Fibroblast of skin of abdomen (primary cell): ENCODE measurements at places on chromosomes 5 and 9.
A peak's percentile ranks its signal among the peaks of the same experiment; 100 is the strongest.

DNA sequence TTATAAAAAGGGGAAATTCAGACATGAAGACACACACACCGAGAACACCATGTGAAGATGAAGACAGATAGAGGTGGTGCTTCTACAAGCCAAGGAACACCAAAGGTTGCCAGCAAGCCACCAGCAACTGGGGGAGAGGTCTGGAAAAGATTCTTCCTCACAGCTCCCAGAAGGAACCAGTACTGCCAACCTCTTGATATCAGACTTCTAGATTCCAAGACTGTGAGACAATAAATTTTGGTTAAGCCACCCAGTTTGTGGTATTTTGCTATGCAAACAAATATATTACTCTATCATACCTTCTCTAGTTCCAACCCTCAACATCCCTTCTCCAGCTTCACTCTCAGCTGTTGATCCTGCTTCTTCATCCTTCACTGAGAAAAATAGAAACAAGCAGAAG is 451.1 kb downstream of the EBF1 start:
- peak; percentile 37 for DNase-seq

GRCh38 chr5:180111273-180112002 is 39.9 kb upstream of the RNF130 start:
- DNase-seq: no peak

GRCh38 chr9:16029796-16030363 is 477.0 kb downstream of the CCDC171 start:
- DNase-seq: no peak

DNA sequence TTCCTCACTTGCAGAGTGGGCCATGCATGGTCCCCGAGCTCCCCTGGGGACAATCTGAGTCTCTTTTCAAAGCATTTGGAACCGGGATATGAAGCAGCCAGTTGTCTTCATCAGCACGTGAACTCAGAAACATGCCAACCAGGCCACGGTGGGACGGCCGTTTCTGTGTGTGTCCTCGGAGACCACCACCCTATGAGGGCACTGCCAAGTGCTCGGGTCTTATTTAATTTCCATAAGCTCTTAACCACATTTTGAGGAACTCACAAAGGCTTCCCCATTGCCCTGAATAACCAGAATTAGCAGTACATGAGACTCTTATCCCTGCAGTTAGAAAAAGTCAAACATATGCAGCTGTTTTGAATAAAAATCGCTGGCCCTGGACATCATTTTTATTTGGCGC is 60.1 kb downstream of the OTULIN start:
- DNase-seq: no peak

GRCh38 chr5:146586752-146587151 is 70.8 kb upstream of the GPR151 start:
- DNase-seq: no peak

GRCh38 chr9:89941875-89942274 is 337.1 kb downstream of the GADD45G start:
- DNase-seq: peak; percentile 91

- DNase-seq: peak; percentile 60
Observed at GRCh38 chr9:113624721-113625120, 161.2 kb downstream of the RGS3 start.

DNA sequence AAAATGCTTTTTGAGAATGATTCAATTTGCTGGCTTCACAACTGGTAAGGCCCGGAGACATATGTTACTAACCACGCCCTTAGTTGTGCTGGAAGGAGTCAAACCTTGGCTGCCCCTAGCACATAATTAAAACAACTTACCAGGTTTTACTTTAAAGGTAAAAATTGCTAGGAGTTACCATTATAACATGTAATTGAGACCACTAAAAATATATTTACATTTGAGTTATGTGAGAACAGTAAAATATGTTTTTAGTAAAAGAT is 435.6 kb upstream of the CDH9 start:
- DNase-seq: no peak

GRCh38 chr5:113039934-113040285 is 63.3 kb downstream of the DCP2 start:
- DNase-seq: no peak

DNA sequence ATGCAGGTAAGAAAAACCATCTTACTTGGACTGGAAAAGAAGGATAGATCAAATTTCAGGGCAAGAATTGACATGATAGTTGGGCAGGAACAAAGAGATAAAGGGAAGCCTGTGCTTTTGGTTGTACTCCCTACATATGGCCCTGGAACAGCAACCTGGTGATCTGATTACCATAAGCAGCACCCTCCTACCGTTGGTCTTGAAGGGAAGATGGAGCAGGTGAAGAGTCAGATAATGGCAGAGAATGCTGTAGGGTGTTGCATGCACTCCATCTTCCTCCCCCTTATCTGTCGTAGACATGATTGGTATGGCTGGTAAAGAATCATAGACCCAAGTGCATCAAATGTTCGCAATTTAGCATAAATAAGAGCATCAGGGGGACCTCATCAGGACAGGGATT is 4.7 kb downstream of the IRGM start:
- no peak for DNase-seq

- no peak for DNase-seq
Observed at GRCh38 chr5:38926121-38926520, 80.3 kb downstream of the OSMR start.

GRCh38 chr5:30832519-30832918 is 361.0 kb upstream of the CDH6 start:
- DNase-seq: no peak

DNA sequence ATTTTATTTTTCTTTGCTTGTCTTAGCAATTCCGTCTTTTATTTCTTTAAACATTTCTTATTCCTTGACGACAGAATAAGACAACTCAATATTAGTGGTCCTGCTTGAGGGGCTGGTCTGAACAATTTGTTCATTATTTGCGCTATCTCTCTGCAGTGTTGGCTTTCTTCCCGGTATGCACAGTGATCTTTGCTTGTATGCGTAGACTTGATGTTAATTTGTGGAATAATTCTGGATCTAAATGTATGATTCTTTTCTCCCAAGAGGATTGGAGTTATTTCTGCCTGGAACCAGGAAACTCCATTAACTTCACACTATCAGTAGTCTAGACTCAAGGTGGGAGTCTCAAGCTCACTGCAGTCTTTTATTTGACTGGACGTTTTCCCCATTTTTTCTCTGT is 80.4 kb downstream of the KDM4C start:
- DNase-seq: no peak

- DNase-seq: no peak
Observed at GRCh38 chr9:137880976-137881530, 3.5 kb downstream of the CACNA1B start.

DNA sequence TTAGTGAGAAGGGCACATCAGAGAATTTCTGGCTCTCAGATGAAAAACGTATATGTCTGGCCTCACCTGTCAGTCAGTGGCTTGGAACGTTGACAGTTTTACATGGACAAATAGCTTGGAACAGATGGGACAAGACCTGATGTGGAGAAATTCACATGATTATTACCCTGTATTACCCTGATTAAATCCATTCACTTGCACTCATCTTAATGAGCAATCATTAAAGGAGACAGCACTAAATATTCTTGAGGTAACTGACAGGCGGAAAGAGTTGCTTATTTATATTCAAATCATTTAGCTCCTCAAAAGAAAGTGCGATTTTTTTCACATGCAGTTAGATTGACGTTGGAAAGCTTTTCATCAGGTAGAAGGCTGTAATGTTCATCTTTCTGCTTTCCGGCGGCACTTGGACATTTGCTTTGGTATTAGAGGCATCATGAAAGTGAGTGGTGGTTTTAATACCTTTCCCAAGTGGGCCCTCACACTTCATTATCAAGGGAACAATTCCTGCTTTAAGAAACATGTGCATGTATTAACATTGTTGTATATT is 11.7 kb upstream of the TAS2R1 start:
- no peak for DNase-seq

DNA sequence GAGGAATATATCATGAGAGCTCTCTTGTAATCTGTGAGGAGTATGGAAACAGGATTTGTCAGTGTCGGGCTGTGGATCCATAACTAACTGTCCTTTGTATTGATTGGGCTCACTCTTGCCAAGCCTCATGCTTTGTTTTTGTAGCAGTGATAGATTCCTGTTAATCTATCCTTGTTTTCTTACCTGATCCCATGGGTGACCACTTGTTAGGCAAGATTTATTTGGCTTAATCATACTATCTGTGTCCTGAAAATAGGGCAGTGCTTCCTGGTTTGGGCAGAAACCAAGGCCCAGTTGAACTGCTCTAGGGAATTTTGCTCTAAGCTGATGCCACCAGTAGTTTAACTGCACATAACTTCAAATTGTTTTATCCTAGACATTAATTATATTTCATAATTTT is 6.1 kb downstream of the NDFIP1 start:
- DNase-seq: no peak

DNA sequence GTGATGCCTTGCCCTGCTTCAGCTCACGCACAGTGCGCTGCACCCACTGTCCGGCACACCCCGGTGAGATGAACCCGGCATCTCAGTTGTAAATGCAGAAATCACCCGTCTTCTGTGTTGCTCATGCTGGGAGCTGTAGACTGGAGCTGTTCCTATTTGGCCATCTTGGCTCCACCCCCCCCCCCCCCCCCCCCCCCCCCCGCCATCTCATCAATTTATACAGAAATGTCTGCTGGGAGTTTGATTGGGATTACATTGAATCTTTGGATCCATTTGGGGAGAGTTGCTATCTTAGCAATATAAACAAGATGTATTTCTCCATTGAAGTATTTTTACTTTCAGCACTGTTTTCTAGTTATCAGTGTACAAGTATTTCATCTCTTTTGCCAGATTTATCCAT is 55.2 kb downstream of the RIC1 start:
- DNase-seq: no peak

- DNase-seq: peak; percentile 39
Observed at GRCh38 chr5:14331386-14331781, 188.2 kb downstream of the TRIO start.

GRCh38 chr5:168916266-168916665 is 337.1 kb upstream of the PANK3 start:
- no peak for DNase-seq

GRCh38 chr5:122078116-122079110 is at the start of gene LOX:
LOX (minus strand) TSS chr5:122078259; CDS start chr5:122077985, 274 bp downstream.
- DNase-seq: peak; percentile 100
